ENCODE measurements at places on chromosomes 12 and 14.

DNA sequence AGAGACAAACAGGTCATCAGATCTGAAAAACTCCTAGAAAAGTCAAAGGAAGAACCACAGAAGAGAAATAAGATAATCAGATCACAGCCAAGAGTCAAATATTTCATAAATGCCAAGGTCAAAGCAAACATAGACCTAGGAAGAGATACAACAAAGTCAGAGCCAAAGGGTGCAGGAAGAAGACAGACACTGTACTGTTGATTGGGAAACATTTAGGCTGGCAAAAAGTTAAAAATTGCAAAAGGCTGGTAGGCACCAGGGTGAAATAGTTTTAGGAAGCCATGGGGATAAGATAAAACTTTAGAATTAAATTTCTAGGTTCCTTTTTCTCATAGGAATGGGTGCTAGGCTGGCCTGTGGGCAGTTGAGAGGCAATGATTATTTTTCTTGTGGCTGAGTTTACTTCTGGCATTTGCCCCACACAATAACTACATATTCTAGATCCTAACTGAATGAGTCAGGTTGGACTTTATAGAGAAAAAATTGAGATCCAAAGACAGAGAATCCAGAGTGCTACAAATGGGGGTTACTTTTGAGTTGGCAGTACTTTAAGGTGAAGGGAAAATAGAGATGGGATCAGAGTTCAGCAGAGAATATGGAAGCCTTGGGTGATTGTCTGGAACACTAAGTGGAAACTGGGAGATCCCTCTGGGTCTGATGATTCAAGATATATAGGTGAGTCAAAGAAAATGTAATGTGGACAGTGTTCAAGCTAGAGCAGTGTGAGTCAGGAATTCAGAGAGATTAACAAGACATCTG is 215.5 kb downstream of the C12orf50 start:
- no peak for DNase-seq

GRCh38 chr14:101182476-101182875 is 279.0 kb upstream of the RTL1 start:
- DNase-seq, result no peak

- no peak for DNase-seq
These were observed 14.3 kb upstream of the SLC10A1 start for GRCh38 chr14:69811227-69811867.

GRCh38 chr12:14510574-14510973 is 57.1 kb downstream of the PLBD1 start:
- no peak for DNase-seq

- no peak for DNase-seq
These were observed 9.2 kb upstream of the PLBD1 start for GRCh38 chr12:14576896-14577295.

DNA sequence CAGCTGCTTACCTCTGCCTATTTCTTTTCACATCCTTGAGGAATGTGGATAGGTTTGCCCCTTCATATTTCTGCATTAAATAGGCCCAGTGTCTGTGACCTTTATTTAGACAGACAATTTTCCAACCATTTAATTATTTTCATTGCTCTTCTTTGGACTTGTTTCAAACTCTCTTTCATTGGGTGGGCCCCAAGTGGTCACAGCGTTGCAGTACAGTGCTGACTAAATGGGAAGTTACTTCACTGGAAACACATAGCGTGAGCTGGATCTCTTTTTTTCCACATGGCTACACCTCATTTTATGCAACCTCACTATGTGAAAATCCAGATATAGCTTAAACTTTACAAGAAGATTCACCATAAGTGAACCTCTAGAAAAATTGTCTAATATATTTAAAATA is 438.9 kb downstream of the ADAMTS20 start:
- no peak for DNase-seq

DNA sequence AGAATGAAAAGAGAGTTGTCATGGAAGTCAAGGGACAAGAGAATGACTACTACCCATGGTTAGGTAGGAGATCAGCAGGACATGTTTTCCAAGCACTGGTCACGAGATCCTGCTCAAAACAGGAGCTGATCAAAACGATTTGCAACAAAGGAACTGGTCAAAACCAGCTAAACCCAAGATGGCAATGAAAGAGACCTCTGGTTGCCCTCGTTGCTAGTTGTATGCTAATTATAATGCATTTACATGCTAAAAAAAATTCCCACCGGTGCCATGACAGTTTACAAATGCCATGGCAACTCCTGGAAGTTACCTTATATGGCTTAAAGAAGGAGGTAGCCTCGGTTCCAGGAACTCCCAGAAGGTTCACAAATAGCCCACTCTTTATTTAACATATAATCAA is 95.0 kb upstream of the OTX2 start:
- DNase-seq, result no peak

- no peak for DNase-seq
These were observed 223.8 kb downstream of the DACT1 start for GRCh38 chr14:58861586-58861985.

DNA sequence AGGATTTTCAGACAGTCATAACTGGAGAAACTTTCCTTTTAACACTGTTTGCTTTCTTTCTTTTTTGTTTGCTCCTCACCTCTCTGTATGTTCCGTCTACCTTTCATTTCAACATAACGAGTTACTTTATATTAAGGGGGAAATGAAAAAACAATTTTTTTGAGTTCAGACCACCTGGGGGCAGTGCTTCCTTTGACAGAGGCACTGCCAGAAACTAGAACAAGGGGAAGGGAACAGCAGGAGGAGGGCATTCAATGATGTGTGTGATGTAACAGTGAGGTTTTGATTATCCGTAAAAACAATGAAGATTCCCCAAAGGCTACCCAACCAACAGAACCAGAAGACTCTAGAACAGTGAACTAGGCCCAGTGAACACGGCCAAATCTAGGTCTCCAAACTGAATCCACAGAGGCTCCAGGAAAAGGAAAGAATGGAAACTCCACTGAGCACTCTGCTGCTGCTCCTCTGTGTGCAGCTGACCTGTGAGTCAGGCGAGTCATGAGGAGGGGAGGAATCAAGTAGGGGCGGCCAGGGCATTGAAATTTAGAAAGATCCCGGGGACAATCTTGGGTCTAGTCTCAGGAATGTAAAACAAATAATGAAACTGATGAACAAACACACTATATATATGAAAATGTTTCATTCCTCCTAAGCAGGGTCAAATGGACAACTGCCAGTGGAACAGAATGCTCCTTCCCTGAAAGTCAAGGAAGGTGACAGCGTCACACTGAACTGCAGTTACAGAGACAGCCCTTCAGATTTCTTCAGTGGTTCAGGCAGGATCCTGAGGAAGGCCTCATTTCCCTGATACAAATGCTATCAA is 323.5 kb downstream of the DAD1 start:
- peak; percentile 15 for DNase-seq

DNA sequence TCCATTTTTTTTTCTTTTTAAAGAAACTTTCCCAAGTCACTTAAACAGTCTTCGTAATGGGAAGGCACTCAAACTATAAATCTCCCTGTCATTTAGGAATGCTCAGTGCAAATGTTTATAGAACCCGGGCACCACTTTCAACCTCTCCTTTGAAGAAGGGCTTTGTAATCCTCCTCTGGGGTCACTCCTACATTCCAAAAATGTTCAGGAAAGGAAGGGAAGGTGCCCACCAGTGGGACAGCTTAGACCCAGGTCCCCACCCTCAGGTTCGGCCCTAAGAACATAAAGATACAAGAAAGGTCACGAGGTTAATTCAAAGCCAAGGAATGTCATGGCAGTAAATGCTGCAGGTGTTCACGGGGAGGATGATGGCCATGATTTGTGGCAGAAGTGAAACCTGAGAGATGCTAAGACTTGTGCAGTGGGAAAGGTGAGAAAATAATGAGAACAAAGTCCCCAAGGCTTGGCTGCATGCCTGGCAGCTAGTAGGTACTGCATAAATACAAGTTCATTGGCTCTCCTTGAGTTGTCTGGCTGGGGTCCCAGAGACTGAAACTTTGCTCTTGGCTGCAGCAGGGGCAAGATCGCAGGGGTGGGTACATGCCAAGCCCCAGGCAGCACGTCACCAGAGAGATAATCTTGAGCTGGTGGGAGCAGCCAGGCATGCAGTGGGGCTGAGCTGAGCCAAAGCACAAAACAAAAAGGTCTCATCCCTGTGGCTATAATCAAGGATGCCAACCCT is 21.1 kb downstream of the KRT18 start:
- DNase-seq, result no peak

GRCh38 chr12:54041097-54041690 is 8.3 kb downstream of the HOXC5 start:
- DNase-seq, result no peak

DNA sequence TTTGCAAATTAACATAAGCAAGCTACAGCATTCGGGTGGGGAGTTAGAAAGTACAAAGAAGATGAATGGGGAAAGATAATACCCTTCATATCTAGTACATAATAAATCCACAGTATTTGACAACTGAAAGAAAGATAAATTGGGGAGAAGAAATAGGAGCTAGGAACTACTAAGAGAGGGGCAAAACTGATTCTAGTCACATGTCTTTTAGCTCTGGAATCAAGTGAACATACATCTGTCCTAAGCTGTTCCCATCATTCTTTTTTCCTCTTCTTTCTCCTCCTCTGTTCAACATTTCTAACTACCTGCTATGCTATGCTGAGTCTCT is 15.3 kb upstream of the APOF start:
- no peak for DNase-seq

GRCh38 chr12:1949771-1950470 is 31.5 kb upstream of the CACNA2D4 start:
- no peak for DNase-seq

DNA sequence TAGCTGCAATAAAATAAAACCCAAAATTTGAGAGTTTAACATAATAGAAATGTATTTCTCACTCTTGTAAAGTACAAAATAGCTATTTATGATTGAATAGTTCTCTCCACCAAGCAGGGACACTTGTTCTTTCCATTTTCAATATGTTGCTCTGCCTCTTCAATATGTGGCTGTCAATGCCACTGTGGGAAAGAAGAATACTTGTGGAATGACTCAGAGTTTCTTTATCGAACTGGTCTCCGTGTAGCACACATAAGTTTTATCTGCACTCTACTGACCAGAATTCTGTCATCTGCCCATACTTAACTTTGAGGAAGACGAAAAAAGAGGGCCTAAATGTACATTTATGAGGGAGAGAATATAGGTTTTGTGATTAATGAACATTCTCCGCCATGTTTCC is 256.9 kb downstream of the ATXN7L3B start:
- DNase-seq, result no peak

DNA sequence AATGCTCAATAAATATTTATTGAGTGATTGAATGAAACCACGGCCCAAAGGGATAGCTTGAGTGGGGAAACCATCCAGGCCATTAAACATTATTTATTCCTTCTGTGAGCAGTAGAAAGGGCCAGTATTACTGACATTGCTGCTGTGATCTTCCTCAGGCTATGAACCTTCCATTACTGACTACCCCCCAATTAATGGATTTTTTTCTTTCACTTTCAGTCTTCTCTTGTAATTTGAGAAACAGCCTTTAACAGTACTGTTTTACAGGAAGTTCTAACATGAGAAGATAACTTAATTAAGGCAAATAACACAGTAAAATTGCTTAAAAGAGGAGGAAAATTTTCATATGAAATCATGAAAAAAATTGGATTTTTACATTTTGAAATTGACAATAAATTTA is 629.5 kb downstream of the TRHDE start:
- no peak for DNase-seq

DNA sequence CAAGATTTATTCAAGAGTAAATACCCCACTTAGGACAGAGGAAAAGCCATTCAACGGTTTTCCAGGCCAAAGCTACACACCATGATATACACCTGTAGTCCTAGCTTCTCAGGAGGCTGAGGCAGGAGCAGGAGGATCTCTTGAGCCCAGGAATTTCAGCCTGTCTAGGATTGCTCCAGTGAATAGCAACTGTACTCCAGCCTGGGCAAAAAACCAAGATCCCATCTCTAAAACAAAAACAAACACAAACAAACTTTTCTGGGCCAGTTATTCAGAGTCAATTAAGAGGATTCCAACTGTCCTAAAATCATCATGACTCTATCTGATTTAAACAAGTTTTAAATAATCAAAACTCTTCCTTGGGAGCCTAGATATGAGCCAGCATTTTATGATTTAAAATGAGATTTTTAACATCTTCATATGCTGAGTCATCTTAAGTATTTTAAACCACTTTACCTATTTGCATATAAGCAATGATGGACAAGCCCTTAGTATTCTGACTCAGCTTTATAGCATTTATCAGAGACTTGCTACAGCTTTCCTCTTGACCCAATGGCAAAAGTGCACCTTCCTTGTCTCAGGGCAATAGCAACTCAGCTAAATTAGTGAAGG is 77.1 kb downstream of the KCNMB4 start:
- no peak for DNase-seq

- no peak for DNase-seq
These were observed 6.9 kb downstream of the RARG start for GRCh38 chr12:53224897-53225634.

DNA sequence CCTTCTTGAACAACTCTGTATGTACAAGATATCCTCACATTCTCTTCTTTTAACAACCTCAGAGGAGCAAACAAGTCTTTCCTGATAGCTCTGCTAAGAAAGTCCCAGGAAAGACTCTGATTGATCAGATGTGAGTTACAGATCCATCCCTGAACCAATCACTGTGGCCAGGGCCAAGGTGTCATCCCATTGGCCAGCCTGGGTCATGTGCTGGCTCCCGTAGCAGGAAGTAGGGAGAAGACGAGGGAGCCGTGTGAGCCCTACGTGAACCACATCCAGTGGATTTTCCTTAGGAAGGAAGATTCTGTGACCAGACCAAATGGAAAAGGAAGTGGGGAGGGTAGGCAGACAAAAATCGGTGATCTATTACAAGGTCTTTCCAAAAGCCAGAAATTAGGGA is 5.6 kb downstream of the P2RX7 start:
- DNase-seq, result no peak

DNA sequence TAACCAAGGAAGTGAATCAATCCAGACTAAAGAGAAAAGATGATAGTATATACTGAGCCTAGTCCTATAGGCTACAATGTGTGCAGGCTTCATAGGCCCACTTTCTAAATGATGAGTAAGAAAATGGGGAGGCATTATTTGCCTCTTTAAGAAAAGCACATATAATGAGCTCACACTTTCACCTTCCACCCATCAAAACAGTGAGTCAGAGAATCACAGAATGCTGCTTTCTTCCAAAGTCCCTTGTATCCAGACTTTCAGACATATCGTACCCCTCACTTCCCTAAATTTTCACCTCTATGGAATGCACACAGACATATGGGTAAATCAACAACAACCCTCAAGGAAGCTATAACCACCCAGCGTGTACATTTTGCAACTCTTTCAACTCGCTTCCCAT is 286.4 kb upstream of the PRKD1 start:
- no peak for DNase-seq

DNA sequence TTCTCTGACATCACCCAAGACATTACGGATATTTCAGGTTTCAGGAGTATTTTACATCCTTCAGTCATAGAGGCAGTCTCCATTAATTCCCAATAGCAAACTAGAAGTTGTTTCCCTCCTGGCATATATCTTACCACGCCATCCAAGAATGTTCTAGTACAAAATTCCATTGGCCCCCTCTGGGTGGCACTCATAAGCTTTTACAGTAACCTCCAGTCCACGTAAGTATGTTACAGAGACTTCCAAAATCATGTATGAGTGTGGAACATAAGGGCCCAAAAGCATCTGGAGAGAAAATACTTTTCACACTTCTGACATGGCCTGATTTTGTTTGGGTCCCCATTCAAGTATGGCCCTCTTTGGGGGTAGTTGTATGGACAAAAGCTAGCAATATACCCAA is 58.1 kb upstream of the DHRS4 start:
- DNase-seq, result no peak

GRCh38 chr12:31248337-31248736 is 77.6 kb downstream of the SINHCAF start:
- no peak for DNase-seq
